Activated CD8-positive, alpha-beta memory T cell treated with anti-CD3 and anti-CD28 coated beads for 24 hours (primary cell): ENCODE measurements at places on chromosomes 5 and 9.

DNA sequence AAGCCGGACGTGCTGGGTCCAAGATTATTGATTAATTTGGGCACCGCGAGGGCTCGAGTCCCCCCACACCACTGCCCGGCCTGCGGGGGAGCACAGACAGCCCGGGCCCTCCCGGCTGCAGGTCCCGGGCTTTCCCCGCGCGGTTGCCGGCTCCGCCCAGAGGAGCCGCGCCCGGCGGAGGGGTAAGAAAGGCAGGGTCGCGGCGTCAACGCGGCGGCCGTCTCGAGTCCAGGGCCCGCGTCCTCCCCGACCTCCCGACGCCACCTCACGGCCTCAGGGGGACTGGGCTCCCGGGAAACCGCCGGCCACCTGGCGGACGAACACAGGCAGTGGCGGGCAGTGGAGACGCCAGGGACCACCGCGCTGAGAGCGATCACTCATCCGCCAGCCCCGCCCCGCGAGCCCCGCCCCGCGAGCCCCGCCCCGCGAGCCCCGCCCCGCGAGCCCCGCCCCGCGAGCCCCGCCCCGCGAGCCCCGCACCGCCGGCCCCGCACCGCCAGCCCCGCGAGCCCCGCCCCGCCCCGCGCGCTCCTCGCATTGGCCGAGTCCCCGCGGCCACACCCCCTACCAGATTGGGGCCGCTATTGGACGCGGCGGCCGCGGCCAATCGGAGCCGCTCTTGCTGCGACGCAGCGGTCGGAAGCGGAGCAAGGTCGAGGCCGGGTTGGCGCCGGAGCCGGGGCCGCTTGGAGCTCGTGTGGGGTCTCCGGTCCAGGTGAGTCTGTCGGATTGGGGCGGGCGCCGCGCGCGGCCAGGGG is at the start of gene MRPL41:
MRPL41 (plus strand) TSS at position 616 of the 758 bp plus-strand sequence. CDS start 203 bp downstream, outside the sequence.
- peak; percentile 92 for DNase-seq

DNA sequence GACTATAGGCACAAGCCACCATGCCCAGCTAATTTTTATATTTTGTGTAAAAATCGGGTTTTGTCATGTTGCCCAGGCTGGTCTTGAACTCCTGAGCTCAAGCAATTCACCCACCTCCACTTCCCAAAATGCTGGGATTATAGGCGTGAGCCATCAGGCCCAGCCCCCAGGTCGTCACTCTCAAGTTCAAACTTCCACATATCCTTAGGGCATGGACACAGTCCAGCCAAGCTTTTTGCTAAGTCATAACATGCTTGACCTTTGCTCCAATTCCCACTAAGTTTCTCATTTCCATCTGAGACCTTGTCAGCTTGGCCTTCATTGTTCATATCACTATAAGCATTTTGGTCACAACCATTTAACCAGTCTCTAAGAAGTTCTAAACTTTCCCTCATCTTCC is 43.9 kb upstream of the ARAP3 start:
- no peak for DNase-seq

DNA sequence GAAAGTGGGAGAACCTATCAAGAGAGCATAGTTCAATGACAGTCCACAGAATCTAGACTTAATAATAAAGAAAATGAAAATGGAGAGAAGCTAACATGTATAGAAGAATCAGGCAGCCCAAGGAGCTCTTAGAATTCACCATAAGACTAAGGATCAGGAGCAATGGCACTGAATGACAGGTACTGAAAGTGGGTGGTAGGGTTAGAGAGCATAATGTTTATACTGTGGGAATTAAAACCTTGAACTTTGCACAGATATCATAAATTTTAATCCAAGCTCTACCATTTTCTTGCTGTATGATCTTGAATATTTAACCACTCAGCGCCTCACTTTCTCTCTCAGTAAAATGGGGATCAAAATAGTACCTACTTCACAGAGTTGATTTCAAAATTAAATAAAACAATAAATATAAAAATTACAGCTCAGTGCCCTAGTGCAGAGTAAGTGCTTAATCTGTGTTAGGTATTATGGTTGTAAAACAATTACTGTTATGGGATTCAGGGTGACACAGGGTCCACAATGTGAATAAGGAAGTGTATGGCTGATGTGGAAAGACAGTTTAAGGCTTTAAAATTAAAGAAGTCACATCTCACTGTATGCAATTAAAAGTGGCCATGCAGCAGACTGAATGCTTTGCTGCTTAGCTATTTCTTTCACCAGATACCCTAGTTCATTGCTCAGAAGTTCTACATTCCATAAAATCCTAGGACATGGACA is 319.8 kb downstream of the HINT1 start:
- DNase-seq, result no peak

DNA sequence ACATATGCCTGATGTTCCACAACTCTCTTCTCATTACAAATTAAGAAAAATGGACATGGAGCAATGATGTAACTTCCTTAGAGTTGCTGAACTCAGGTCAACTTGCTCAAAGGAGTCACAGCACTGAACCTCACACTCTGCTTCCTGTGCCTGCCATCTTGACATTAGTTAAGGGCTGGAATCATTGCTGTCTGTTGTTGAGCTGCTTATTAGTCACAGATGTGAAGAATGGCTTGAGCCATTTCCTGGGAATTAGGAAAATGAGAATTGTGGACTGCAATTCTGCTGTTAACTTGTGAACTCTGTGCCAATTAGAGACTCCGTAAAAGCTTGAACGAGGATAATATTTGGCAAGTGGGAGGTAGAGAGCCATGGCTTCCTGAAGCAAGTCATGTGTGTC is 212.0 kb downstream of the ADAMTS12 start:
- no peak for DNase-seq
